ENCODE measurements at places on chromosomes 7 and 10. TPM values are rescaled to one million over a fixed set of nuclear protein-coding genes. Genes with fewer than 3 reads are reported as not detected.

MOGAT3 gene
- polyA plus RNA-seq, result not detected

C10orf105 gene
- 0.01 TPM for polyA plus RNA-seq

C10orf53 gene
- polyA plus RNA-seq, result not detected

GJD4 gene
- polyA plus RNA-seq, result not detected

DCLRE1A gene
- 4.4 TPM for polyA plus RNA-seq

IL2RA gene
- polyA plus RNA-seq, result not detected

ZNF479 gene
- not detected for polyA plus RNA-seq

Data from AG04450 (cell line).